ENCODE measurements at places on chromosomes 7 and 10. TPM values are rescaled to one million over a fixed set of nuclear protein-coding genes. Genes with fewer than 3 reads are reported as not detected.

GRCh38 chr7:105230486-105230885, 158.2 kb downstream of the SRPK2 start:
- DNase-seq, result no peak
- H3K4me3 ChIP-seq, result no peak overlapping the region
- no peaks in the 10 kb centered on the region for H3K4me1 ChIP-seq

DNA sequence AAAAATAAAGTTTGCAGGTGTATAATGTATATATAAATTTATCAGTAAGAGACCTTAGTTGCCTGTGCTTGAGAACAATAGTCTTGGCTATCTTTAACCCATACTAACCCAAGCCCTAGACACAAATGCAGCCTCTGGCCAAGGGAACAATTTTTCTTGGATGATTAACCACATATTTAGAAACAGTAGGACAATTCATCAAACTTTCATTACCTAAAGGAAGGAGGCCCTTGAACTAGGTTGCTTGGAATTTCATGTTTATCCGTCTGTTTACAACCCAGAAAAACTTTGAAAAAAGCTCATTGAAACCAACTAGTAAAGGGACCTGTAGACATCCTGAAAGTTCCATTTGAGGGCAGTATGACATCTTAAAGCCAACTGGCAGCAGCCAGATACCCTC, 8.9 kb upstream of the ERLIN1 start:
- peaks cover 36% of the 10 kb centered on the region for H3K36me3 ChIP-seq
- no peaks in the 10 kb centered on the region for H3K4me1 ChIP-seq
- no peak for DNase-seq
- no peak overlapping the region for H3K4me3 ChIP-seq

DNA sequence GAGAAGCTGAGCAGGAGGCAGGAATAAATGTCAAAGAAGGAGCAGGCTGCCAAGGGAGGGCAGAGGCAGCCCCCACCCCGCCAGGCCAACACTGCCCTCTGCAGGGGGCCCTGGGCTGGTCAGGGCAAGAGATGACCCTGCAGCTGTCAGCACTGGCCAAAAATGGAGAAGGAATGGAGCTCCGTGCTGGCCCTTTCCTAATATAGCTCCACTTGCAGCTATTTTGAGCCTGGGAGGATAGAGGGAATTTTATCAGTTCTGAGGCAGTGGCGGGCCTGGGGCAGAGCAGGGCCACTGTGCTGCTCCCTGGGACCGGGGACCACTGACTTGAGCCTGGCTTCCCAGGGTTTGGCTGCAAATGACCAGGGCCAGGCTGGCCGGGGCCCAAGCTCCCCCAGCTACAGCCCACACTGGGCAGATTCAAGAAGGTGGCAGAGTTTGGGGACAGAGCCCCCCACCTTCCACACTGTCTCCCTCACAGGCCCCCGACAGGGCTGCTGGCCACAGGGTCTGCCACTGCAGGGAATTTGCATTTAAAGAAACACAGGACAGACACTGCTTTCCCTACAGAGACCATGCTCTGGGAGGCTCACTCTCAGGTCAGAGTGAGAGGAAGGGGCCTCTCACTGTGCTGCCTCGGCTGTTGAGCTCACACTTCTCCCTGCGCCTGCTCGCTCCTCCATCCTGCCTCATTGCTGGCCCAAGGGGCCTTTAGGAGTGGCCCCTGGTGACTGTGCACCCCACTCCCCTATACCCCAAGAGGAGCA, 16.2 kb downstream of the LDB3 start:
- no peaks in the 10 kb centered on the region for H3K36me3 ChIP-seq
- H3K27ac ChIP-seq, result no peak overlapping the region
- no peak overlapping the region for H3K4me3 ChIP-seq
- no peak for DNase-seq
- H3K27me3 ChIP-seq, result no peaks in the 10 kb centered on the region

- no peak overlapping the region for H3K4me3 ChIP-seq
- H3K27me3 ChIP-seq, result no peaks in the 10 kb centered on the region
- H3K27ac ChIP-seq, result no peak overlapping the region
- DNase-seq, result no peak
- H3K36me3 ChIP-seq, result no peaks in the 10 kb centered on the region
These were observed 538.7 kb downstream of the TFEC start for GRCh38 chr7:115491744-115492380.

DNA sequence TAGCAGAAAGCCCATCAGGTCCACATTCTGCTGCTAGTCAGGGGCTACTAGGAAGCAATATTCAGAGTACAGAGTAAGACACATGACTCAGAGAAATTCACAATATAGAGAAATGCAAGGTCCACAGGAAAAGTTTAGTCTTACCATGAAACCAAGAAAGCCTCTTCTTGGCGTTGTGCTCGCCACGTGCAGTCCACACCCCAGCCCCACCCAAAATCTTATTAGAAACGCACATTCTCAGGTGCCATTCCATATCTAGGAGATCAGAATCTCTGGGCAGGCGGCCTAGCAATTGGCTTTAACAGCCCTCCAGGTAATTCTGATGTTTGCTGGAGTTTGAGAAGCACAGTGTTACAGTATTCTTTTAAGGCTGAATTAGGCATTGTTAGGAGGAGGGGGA, 15.8 kb upstream of the SAR1A start:
- no peak overlapping the region for H3K27ac ChIP-seq
- H3K4me3 ChIP-seq, result no peak overlapping the region
- no peaks in the 10 kb centered on the region for H3K4me1 ChIP-seq
- DNase-seq, result no peak
- H3K27me3 ChIP-seq, result no peaks in the 10 kb centered on the region

GRCh38 chr10:94858005-94858404, 80.5 kb upstream of the CYP2C9 start:
- H3K36me3 ChIP-seq, result no peaks in the 10 kb centered on the region
- no peak for DNase-seq
- no peak overlapping the region for H3K27ac ChIP-seq
- no peak overlapping the region for H3K4me3 ChIP-seq

DNA sequence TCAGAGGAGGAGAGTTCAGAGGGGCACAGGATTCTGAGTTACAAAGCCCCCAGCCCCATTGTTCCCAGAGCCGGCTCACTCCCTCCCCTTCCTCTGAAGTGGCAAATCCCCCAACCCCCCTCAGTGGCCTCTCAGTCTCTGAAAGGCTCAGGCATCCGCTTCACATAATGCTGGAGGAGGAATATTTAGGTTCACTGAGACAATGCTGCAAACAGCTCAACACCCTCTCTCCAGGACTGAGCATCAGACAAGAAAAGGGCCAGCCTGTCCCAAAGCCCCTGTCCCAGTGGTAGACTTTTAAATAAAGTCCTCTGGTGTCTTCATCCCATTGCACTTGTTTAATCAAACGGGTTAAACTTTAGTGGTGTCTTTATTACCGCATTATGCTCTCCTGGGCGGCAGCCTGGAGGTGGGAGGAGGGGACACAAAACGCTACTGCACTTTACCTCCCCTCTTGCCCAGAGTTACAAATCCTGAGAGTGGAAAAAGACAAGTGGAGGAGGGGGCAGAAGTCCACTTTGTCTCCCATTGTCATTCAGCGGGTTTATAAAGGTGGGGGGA, 257.9 kb downstream of the FGFR2 start:
- no peaks in the 10 kb centered on the region for H3K36me3 ChIP-seq
- no peak overlapping the region for H3K4me3 ChIP-seq
- H3K27me3 ChIP-seq, result no peaks in the 10 kb centered on the region

DNA sequence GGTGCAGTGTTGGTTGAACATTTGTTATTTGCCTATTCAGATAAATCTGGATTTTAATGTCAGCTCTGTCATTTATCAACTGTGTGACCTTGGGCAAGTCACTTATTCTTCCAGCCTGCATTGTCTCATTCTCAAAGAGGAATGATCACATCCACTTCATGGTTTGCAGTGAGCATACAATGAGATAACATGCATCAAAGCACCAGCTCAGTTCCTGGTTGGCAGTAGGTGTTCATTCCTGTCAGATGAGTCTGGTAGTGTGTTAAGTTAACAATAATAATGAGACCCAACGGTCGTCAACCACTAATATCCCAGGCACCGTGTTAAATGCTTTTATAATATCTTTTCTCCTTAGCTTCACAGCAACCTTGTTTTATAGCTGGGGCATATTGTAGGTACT, 137.3 kb downstream of the SORCS3 start:
- H3K4me1 ChIP-seq, result no peaks in the 10 kb centered on the region
- no peak overlapping the region for H3K4me3 ChIP-seq
- DNase-seq, result no peak
- H3K27me3 ChIP-seq, result peaks cover 4% of the 10 kb centered on the region
- H3K36me3 ChIP-seq, result no peaks in the 10 kb centered on the region
- no peak overlapping the region for H3K27ac ChIP-seq

GRCh38 chr7:158037211-158037610, 550.4 kb downstream of the PTPRN2 start:
- no peak overlapping the region for H3K4me3 ChIP-seq
- DNase-seq, result no peak
- no peak overlapping the region for H3K27ac ChIP-seq
- no peaks in the 10 kb centered on the region for H3K36me3 ChIP-seq
- no peaks in the 10 kb centered on the region for H3K27me3 ChIP-seq

DNA sequence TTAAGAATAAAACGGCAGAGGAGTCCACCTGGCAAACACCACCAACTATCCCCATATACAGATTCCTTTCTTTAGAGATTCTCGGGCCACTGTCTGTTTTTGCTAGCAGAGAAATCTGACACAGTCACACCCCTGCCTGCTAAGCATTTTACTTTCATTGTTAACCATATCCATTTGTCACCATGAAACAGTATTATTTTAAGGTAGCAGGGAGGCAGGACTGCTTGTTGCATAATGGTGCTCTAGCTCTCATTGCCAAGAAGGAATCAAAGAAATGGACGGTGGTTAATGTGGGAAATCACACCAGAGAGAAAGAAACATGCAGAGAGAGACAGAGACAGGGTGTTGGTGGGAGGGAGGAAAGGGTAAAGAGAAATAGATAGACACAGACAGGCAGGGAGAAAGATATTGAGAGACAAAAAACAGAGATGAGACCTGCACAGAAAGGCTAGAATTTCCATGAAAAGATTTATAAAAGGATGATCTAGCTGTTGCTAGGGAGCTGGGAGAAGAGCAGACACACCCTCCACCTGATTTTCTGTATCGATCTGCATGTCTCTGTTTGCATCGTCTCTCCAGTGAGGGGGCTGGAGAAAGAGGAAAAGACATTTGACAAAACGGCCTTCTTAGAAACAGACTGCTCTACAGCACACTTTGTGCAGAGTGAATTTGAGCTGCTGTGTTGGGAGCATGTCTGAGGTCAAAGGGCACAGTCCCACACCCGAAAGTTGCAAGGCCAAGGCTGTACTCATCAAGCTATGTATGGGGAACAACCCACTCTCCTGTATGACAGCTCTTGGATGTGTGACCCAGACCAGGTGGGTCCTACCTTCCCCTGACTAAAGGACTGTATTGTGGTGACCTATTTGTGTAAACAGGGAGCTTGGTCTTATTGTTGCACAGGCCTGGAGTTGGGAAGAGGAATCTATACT, 303.1 kb downstream of the FZD1 start:
- H3K36me3 ChIP-seq, result no peaks in the 10 kb centered on the region
- no peak overlapping the region for H3K27ac ChIP-seq
- H3K4me3 ChIP-seq, result no peak overlapping the region
- no peaks in the 10 kb centered on the region for H3K4me1 ChIP-seq
- H3K27me3 ChIP-seq, result no peaks in the 10 kb centered on the region

GRCh38 chr7:73429622-73430505, 3.7 kb upstream of the FZD9 start:
- no peaks in the 10 kb centered on the region for H3K27me3 ChIP-seq
- no peak for DNase-seq
- no peak overlapping the region for H3K27ac ChIP-seq
- no peak overlapping the region for H3K4me3 ChIP-seq
- H3K4me1 ChIP-seq, result no peaks in the 10 kb centered on the region
- no peaks in the 10 kb centered on the region for H3K36me3 ChIP-seq

GRCh38 chr7:84390845-84391244, 196.3 kb upstream of the SEMA3A start:
- H3K36me3 ChIP-seq, result no peaks in the 10 kb centered on the region
- H3K4me3 ChIP-seq, result no peak overlapping the region
- H3K4me1 ChIP-seq, result no peaks in the 10 kb centered on the region
- H3K27me3 ChIP-seq, result no peaks in the 10 kb centered on the region
- no peak overlapping the region for H3K27ac ChIP-seq

Gene FAM25G
- total RNA-seq, result not detected

Gene OR2A5
- not detected for total RNA-seq

All from pancreas (tissue), 10 donors.